Suppressor macrophage treated with lipopolysaccharide for 1 hour (primary cell): ENCODE measurements at places on chromosomes 1 and 21.

DNA sequence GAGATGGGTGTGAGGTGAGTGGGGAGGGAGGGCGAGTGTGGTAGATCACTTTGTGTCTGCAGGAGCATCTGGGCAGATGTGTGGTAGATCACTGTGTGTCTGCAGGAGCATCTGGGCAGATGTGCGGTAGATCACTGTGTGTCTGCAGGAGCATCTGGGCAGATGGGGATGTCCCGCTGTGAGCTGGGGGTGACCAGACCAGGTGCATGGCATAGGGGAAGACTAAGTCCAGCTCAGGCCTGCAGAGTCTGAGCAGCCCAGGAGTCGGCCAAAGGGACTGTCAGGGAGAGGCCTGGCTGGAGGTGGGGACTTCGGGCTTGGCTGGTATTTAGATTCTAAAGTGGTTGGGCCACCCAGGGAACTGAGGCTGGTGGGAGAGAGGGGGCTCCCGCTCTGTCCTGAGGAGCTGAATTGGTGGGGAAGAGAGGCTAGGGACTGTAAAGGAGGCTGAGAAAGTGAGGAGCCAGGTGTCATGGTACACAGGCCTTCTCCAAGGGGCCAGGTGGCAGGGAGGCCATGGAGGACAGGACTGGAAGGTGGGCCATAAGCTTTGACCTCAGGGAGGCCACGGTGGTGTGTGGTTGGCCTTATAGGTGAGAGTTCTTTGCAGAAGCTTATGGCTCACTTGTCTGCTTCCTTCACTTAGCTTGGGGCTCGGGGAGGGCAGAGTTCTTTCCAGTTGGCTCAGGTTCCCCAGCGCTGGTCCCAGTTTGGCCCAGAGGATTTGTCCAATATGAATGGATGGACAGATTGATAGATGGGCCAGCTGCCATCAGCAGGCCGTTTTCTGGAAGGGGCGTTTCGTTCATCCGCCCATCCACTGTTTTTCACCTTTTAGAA lies 15.6 kb downstream of the ZNF362 start:
- no peak for DNase-seq

- peak; percentile 15 for DNase-seq
Measured at GRCh38 chr1:35725596-35725995, 6.9 kb upstream of the C1orf216 start.

DNA sequence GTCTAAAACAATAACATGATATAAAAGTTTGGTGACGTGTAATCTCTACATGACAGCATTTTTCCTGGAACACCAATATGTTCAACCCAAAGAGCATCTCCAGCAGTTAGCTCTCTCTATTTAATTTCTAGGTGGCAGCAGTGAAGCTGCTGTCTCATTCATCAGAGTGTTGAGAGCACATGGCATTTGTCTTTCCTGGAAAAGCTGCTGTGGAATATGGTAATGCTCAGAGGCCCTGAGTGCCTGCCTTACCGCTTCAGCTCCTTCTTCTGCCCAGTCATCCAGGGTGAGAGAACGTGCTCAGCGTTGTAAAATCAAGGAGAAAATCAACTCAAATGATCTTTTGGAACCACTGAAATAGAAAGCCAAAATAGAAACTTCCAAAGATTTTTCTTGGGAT lies 640.7 kb downstream of the ADGRL2 start:
- DNase-seq, result no peak

DNA sequence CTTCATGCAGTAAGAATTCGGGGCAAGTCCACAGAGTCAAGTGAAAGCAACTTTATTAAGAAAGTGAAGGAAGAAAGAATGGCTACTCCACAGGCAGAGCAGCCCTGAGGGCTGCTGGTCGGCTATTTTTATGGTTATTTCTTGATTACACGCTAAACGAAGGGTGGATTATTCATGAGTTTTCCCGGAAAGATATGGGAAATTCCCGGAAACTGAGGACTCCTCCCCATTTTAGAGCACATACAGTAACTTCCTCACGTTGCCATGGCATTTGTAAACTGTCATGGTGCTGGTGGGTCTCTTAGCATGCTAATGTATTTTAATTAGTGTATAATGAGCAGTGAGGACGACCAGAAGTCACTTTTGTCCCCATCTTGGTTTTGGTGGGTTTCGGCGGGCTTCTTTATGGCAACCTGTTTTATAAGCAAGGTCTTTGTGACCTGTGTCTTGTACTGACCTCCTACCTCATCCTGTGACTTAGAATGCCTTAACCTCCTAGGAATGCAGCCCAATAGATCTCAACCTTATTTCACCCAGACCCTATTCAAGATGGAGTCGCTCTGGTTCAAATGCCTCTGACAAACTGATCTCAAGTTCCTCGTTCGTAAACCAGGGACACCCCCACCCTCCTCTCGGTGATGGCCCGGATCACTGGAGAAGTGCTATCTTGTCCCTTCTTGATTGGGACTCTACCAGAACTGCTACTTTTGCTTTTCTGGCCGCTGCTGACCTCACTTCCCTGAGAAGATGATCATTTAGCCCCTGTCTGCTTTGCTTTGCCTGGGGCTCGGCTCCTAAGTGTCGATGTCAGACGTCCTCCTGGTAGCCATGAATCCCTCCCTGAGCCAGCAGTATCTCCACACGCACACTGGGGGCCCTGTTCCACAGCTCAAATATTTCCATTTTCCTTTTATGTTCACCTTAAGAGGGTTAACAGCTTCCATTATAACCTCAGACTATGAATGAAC lies 48.8 kb downstream of the CLSTN1 start:
- DNase-seq, result peak; percentile 56

GRCh38 chr1:29112705-29113412 lies 10.8 kb downstream of the TMEM200B start:
- no peak for DNase-seq

- DNase-seq, result no peak
Measured at GRCh38 chr1:214899908-214900460, 182.6 kb upstream of the KCNK2 start.

DNA sequence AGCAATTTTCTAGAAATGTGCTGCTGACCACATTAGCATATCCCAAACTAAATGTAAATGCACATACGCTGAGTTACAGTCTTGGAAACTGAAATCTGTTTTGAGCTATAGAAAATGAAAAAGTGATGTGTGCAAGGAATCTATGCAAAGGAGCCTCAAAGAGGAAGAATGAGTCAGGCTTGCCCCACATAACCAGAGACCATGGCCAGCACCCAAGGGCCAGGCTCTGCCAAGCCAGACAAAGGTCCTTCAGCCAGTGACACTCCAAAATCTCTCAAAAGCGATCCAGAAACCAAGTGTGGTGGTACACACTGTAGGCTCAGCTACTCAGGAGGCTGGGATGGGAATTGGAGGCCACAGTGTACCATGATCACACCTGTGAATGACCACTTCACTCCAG lies 195.2 kb downstream of the TOMM20 start:
- peak; percentile 91 for DNase-seq

DNA sequence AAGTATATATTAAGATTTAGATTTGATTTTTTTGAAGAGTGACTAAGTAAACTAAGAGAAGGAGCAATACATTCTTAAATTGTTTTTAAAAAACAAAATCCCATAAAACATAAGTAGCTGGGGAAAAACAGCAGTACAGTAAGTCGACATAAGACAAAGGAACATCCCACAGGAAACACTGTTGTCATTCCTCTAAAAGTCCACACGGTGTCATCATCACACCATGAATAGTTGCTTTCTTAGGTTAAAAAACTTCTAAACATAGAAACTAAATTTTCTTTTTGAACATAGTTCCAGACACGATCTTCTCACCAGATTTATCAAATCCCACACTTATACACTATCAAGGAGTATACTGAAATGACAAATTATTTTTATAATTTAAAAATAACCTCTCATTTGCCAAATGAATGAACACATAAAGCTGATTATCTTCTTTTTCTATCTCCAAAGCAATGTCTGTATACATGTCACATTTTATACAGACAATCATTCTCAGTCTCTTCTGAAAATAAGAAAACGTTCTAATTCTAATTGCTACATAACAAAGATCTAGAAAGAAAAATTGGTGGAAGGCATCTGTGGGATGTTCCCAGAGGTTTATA lies 15.8 kb downstream of the ODF2L start:
- DNase-seq, result peak; percentile 52

DNA sequence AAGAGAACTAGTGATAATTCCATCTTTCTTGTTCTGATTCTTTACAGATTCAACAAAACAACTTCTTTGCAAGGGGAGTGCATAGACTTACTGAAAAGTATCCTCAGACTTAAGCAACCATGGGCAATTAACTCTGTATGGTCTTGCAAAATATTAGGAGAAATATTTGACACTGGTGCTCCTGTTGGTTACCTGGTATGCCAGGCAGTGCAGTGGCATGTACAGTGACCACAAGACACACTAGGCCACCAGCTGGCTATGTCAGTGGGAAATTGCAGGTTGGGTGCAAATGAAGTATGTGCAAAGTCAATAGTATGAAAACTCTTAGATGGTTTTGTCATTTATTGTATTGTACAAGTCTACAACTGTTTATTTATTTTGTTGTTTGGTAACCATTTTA lies 34.5 kb downstream of the EPS15 start:
- DNase-seq, result no peak
